ENCODE measurements at places on chromosomes 16 and 17.

DNA sequence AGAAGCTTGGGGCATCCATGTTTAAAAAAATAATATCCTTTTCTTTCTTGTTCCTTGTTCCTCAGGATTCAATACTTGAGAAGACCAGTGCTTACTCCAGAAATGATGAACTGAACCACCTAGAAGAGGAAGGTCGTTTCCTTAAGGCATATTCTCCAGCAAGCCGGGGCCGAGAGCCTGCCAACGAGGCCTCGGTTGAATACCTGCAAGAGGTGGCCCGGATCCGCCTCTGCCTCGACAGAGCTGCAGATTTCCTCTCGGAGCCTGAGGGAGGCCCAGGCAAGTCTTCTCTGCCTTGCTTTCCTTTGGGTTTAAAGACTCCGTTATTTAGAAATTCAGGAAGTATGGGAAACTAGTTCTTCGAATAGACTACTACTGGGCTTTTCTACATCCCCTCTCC, 42.5 kb upstream of the ENDOV start:
- DNase-seq: no peak

GRCh38 chr16:61645561-61645960, 390.7 kb downstream of the CDH8 start:
- DNase-seq: no peak

- no peak for DNase-seq
Measured at GRCh38 chr17:28948342-28948741, 3.0 kb downstream of the PHF12 start.

DNA sequence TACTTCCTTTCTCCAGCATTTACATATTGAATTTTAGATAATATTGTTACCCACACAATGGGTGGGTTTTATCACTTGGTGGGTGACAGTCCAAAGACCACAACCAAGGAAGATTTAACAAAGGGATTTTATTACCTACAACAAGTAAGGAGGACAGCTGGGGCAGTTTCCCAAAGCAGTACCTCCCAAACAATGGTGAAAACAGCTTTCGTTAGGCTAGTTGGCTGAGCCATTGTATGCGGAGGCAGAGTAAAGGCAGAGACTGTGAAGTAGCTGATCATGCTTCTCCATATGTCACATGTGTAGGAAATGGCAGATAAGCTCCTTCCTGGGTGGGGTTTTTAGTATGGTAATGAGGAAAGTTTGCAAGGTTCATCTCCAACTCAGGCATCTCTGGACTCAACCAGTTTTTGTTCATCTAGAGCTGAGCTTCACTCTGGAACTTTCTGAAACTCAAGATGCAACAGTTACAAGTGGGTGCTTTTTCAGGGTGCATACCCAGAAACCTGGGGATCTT, 104.3 kb upstream of the PSMD7 start:
- DNase-seq: no peak

DNA sequence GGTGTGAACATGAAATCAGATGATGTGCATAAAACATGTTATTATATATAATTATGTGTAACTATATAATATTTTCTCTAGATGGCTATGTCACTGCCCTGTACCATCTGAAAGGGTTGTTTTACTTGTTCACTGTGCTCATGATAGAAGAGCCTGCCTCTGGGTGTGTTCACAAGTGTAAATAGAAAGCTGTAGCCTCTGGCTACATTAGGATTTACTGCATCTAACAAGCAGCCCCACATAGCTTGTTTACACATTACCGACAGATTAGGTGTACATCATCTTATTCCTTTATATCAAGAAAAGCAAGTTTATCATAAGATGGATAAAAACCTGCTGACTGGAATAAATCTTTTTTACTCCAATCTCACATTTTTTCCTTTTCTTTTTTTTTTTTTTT, 46.1 kb downstream of the CHD9 start:
- no peak for DNase-seq

- no peak for DNase-seq
Measured at GRCh38 chr17:71338396-71338795, 782.4 kb upstream of the SOX9 start.

DNA sequence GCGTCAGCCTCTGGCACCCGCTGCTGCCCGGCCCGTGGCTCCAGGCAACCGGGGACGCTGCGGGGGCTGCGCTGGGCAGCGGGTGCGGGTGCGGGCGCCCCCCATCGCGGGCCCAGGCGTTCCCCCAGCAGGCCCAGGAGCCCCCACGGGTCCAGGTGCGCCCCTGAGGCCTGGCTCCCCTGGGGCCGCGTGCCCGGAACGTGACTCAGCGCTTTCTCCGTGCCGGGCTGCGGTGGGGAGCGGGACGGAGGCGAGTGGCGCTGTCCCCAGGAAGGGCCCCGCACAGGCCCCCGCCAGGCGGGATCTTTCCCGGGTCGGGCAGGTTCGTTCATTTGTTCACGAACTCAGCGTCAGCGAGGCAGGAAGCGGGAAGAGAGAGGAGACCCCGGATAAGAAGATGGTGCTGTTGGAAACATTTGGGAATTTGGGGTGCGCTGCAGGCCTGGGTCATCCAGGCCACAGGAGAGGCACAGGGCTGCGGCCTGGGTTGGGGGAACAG, 18.4 kb upstream of the EXOC7 start:
- DNase-seq: no peak

- no peak for DNase-seq
Measured at GRCh38 chr17:45692661-45693060, 91.5 kb upstream of the CRHR1 start.
